ENCODE measurements at places on chromosomes 6 and 20.

- no peak for DNase-seq
Measured at GRCh38 chr6:100209323-100210136, 215.5 kb upstream of the MCHR2 start.

- DNase-seq = no peak
Measured at GRCh38 chr6:100573166-100573565, 108.4 kb upstream of the SIM1 start.

DNA sequence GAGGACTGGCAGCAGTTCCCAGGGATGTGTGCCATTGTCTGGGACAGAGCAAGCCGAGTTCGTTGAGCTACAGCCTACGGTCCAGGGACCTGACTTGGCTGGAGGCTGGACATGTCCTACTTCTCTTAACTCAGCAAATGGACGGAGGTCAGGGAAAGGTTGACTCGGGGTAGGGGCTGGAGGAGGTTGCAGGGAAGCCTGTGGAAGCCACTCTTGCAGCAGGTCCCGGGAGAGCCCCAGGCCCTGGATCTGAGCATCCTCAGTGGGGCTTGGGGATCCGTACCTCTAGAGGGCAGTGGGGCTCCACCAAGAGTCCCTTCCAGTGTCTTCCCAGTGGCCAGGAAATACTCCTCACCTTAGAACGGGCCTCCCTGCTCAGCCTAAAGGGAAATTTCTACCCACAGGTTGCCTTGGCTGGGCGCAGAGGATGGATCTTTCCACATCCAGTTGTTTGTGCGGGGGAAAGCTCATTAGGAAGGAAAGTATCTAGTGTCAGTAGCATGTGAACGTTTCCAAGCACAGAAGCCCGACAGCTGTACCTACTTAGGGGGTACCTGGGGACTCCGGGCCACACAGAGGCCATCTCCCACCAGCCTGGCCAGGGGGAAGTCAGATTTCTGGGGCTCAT is 170.2 kb downstream of the NFATC2 start:
- DNase-seq = peak; percentile 46

GRCh38 chr20:20820104-20820503 is 107.7 kb upstream of the RALGAPA2 start:
- no peak for DNase-seq

DNA sequence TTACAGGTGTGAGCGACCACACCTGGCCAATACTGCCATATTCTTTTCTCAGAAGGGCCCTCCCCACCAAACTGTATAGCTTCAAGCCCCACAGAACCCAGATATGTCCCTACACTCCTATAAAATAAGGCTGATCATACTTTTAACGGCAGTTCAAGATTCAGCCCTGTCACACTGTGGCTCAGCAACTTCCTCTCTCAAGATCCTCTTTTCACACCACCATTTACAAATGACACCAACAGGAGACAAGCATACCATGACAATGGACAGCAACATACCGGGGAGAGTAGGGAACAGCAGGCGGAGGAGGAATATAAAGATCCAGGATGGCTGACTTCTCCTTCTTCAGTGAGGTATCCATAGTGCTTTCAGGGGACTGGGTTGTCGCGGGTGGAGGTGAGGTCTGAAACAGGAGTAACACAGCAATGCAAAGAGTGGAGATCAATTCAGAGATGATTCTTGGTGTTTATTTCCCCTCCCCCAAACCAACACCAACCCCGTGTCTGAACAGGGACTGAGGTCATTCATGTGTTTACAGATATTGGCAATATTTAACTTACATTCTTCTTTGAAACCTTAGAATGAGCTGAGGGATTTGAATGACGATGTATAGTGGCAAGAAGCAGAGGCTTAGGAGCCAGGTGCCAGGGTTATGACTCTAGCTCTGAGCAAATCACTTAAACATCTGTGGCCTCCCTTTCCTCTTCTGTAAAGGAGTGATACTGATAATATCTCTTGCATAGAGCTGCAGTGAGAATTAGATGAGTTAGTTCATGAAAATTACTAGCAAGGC is 57.6 kb upstream of the IPCEF1 start:
- DNase-seq = no peak

GRCh38 chr6:42131531-42131930 is 10.9 kb downstream of the C6orf132 start:
- no peak for DNase-seq

GRCh38 chr6:169981969-169982368 is 230.5 kb downstream of the ERMARD start:
- no peak for DNase-seq

DNA sequence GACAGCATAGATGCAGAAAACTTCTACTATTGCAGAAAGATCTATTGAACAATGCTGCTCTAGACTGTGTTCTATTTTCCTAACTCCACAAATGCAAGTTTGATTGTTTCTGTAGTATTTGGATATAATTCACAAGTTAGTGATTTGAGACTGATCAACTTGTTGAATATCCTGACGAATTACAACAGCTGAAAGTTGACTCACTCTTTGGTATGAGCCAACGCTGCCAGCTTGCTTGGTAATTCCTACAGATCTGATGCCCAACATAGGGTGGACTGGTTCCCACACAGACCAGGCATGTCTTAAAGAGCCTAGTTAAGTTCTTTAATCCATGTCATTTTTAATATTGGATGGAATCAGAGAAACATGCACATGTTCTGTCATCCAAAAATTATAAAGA is 231.0 kb upstream of the RAB32 start:
- DNase-seq = no peak

GRCh38 chr6:158772851-158773371 is 46.3 kb downstream of the EZR start:
- DNase-seq = no peak

GRCh38 chr6:31265926-31266325 is 6.0 kb downstream of the HLA-C start:
- no peak for DNase-seq

DNA sequence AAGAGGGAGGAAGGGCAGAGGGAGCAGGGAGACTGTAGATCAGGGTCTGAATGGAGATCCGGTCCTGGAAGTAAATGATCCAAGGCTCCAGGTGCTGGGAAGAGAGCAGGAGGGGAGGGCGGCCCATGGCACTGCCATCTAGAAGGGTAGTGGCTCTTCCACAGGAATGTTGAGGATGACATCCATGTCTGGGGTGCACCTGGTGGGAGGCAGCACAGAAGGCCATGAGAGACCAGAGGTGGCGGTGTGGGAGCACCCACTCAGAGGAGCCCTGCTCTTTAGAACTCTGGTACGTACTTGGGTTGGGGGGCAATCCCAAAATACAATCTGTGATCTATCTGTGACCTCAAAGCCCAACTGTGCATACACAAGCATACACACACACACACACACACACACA is 13.5 kb downstream of the DEFB132 start:
- no peak for DNase-seq

GRCh38 chr20:19807946-19808330 is 49.9 kb downstream of the RIN2 start:
- no peak for DNase-seq

- no peak for DNase-seq
Measured at GRCh38 chr20:12936020-12936419, 72.8 kb upstream of the SPTLC3 start.

DNA sequence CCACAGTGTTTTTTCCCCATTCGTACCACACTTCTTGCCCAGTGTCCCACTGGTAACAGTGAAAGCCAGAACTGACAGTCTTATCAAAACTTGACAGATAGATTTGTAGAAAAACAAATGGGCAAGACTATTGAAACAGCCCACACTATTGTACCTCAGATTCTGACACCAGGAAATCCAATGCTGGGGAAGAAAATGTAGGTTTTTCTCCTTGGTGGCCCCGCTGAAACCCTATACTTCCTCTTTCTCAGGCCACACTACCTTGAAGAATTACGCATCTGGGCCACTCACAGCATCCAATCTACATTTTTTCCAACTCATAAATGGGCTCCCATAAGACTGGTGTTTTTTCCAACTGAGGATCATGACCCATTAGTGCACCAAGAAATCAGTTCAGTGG is 90.9 kb upstream of the HDDC2 start:
- no peak for DNase-seq

GRCh38 chr6:145295746-145296145 is 439.6 kb downstream of the EPM2A start:
- no peak for DNase-seq

Data from activated CD4-positive, alpha-beta T cell treated with anti-CD3 and anti-CD28 coated beads for 24 hours (primary cell).